ENCODE measurements at places on chromosomes 11 and 22.

GRCh38 chr11:8959546-8960166, 4.6 kb downstream of the TMEM9B start:
- peak; percentile 19 for DNase-seq

GRCh38 chr22:46293577-46294260, 3.0 kb upstream of the GTSE1 start:
- DNase-seq, result no peak

DNA sequence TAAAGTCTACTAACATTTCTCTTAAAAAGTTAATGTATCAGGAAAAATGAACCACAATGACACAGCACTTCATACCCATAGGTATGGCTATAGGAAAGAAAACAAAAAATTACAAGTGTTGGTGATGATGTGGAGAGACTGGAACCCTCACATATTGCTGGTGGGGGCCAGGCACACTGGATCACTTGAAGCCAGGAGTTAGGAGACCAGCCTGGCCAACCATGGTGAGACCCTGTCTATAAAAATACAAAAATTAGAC, 26.7 kb downstream of the TCF20 start:
- no peak for DNase-seq

DNA sequence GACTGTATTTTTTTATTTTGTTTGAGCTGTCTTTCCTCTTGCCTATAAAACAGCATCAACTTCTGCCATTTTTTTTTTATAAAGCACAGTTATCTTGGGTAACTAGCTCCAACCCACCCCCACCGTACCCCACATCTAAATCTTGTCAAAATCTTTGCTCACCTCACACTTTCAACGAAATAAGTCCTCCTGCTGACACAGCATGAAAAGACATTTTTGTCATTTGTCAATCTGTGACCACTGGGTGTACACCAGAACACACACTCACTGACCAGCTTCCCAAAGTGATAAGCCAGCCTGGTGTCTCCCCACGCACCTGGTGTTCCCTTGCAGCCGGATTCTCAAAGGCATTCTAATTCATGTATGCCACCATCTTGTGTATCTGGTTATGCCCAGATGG, 1.7 kb upstream of the TECTA start:
- DNase-seq, result no peak

- DNase-seq, result no peak
These were observed 13.8 kb upstream of the PVALB start for GRCh38 chr22:36830601-36831000.

- no peak for DNase-seq
These were observed 10.3 kb upstream of the PNPLA5 start for GRCh38 chr22:43901976-43902643.

DNA sequence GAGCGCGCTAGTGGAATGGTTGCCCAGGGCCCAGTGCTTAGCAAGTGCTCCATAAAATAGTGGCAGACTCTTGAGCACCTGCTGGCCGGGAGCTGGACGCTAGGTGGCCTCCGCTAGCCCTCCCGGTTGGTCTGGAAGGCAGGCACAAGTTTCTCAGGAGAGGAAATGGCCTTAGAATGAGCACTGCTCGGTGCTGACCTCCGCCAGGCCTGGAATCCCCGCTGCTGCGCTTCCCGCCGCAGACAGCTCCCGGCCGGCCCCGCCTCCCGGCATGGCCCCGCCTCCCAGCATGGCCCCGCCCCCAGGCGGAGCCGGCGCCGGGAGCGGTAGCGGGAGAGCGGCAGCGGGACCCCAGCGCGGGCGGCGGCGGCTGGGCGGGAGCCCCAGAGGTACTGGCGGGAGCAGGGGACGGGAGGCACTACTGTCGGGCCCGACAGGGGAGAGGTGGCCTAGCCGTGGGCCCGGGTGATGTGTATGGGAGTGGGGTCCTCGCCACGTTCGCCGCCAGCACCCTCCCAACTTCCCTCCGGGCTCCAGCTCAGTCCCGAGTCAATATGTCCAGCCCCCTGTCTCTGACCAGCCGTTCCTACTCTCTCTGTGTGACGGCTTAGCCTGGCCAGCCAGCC, at the start of gene SIPA1:
SIPA1 (plus strand) TSS at position 308 of the 626 bp plus-strand sequence. CDS start 2,821 bp downstream, outside the sequence.
- DNase-seq, result peak; percentile 65

DNA sequence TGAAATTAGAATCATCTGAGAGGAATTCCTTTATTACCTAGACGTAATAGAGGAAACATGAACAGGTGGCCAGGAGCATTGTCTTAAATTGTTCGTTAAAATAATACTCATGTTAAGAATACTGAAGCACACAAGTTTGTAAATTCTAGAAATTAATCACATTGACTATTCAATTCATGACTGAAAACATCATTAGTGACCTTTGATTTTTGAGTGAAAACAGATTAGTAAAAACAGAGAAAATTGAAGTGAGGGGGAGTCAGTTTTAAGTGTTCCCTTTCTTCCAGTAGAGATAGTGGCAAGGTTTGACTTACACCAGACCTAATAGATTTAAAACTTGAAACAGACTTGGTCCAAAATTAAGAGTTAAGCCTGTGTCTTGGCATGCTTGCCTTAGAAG, 1.4 kb downstream of the ZFP91 start:
- DNase-seq, result no peak

DNA sequence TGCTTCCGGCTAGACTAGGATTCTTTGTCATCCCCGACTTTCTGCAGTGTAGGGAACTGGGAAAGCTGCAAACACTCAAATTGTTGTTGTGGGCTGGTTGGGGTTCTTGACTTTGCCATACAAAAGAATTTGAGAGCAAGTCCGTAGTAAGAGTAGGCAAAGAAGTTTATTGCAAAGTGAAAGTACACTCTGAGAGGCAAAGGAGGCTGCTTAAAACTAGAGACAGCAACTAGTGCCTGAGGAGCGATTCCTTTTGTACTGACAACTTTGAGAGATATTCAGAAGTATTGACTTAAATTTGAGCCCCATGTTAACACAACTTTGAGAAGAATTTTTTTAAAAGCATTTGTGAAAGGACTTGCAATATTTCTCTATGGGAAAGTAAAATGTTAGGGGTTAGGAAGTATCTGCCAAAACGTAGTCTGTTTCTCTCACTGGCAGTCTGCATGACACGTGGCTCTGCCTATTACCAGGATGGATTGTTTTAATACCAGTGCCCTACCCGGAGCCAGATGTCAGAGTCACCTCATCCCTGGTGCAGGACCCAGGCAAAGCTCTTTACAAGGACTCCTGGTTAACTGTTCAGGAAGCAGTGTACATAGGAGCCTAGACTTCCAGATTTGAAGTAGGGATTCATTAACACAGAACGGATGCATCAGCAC, 85.0 kb upstream of the CLPB start:
- no peak for DNase-seq

- DNase-seq, result no peak
These were observed 18.5 kb downstream of the KRTAP5-5 start for GRCh38 chr11:1647901-1648652.

- DNase-seq, result no peak
These were observed 150.2 kb downstream of the TYR start for GRCh38 chr11:89327885-89328284.

DNA sequence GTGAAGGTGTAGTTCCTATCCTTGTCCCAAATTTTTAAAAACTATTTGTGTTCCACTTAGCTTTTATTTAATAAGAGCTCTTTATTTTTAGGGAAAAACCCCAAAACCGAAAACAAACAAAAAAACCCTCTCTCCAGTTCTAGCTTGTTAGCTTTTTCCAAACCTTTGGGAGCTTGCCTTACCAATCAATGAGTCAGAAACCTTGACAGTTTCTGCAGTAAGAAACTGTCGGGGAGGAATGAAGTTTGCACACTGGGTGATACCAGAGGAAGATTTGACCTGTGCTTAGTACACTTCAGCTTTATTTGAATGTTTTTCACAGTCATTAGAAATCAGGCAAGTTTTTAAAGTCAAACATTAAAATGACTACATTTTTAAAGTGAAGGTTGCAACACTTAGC, 105.0 kb downstream of the FAT3 start:
- no peak for DNase-seq

DNA sequence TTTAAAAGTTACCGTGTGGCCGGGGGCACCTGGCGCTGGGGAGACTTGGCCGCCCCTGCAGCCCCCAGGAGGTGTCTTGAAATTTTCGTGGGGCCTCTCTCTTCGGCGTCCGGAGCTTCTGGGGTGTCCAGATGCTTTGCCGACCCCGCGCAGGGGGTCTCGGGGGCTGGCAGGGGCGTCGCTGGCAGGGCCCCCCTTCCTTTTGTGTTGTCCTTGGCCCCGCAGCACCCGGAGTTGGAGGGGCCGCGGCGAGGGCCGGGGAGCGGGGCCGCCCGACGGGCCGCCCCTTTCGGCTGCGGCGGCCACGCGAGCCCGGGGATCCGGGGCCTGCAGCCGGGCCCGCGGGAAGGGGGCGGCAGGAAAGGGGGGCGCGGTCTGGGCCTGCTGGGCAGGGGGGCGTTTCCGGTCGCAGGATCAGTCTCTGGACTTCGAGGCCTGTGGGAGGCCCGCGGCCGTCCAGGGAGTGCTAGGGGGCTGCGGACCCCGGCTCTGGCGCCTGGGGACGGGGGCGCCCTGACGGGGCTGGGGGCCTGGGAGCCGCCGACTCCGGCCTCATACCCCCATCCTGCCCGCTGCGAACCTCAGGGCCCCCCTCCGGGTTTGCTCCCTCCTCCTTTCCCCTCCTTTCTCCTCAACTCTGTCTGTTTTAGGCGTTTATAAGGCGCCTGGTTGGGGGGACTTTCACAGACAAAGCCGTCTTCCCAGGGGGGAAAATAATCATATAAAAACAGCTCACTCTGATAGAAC, 869 bp downstream of the ZC3H7B start:
- DNase-seq, result no peak

DNA sequence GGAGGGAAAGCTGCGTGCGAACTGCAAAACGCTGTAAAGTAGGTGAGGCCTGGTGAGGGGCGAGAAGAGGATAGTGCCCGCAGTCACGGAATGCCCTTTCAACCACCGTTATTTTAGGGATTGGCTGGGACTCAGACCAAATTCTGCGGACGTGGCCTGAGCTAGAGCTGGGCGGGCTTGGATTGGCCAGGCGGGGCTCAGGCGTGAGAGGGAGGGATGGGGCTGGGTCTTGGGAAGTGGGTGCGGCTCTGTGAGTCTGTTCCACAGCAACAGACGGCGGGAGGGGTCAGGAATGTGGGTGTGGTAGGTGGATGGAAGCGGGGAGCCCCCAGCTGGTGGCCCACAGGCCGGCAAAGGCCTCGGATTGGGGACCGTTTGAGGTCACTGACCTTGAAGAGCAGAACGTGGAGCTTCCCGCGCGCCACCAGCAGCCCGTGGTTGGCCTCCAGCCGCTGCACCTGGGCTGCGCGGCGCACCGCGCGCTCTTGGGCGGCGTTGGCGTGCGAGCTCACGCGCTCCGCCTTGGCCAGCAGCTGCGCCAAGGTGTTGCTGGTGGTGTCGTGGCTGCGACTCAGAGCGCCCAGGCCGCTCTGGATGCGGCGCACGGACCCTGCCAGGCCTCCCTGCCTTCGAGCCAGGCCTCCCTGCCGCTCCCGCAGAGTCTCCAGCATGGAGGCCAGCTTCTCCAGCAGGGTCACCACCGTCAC, 444 bp downstream of the CAVIN3 start:
- no peak for DNase-seq

DNA sequence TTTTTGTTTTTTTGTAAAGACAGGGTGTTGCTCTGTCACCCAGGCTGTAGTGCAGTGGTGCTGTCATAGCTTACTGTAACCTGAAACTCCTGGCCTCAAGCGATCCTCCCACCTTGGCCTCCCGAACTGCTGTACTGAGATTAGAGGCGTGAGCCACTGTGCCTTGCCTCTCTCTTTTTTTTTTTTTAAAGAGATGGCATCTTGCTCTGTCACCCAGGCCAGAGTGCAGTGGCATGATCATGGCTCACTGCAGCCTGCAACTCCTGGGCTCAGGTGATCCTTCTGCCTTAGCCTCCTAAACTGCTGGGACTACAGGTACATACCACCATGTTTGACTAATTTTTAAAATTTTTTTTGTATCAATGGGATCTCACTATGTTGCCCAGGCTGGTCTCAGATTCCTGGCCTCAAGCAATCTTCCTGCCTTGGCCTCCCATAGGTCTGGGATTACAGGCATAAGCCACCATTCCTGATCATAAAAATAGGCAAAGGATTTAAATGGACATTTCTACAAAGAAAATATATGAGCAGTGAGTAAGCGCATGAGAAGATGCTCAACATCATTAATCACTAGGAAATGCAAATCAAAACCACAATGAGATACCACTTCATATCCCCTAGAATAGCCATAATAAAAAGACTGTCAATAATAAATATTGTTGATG, 17.3 kb upstream of the CLNS1A start:
- DNase-seq, result no peak

GRCh38 chr11:43381802-43382201, 23.1 kb downstream of the TTC17 start:
- DNase-seq, result no peak

GRCh38 chr11:118706546-118706825, 27.0 kb upstream of the TREH start:
- no peak for DNase-seq

GRCh38 chr11:28833670-28834069, 725.5 kb downstream of the METTL15 start:
- DNase-seq, result no peak

DNA sequence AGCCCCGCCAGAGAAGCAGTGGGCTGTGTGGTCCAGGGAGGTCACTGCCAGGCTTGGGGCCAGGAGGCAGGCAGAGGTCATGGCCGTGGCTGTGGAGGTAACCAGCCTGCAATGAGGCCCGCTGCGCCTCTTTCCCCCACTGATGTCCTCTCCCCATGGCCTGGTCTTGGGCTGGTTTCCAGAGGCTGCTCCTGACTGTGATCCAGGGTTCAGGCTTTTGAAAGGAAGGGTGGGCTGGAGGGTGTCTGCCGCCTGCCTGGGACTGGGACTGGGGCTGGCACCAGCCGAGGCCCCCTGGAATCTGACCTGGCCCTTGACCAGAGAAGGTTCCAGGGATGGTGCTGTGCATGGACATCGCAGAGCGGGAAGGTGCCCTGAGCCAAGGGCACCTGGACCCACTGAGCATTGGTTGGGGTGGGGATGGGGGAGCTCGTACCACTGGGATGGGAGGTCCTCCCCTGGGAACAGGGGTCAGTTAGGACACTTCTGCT, 59.6 kb upstream of the THY1 start:
- no peak for DNase-seq

DNA sequence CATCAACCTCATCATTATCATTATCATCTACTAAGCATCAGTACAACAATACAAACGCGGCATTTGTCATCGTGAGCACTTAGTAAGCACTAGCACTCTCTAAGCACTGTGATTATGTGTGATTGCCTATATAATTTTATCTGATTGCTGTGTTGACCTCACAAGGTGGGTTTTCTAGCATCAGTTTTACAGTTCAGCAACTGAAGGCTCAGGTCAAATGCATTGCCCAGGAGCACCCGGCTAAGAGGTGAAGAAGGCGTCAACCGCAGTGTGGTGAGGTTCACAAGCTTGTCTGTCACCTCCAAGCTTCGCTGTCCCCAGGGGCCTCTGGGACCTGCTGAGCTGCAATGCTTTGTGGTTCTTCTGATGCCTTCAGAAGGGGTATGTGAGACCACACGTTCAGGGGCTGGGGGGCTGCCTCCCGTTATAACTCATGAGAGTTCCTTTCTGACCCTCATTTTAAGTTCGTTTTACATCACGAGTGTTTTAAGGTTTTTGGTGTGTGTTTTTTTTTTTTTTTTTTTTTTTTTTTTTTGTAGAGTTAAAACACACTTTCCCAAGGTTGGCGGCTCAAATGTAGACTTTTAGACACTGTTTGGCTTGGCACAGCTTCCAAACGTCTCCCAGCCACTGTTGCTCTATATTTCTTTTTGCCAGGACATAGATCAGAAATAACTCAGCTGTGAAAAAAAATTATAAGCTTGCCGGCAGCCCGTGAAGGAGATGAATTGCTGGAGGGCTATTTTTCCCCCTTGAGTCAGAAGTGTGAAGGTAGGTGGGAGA, 33.8 kb upstream of the SCUBE1 start:
- DNase-seq, result no peak
